ENCODE measurements at places on chromosomes 3 and 15.

DNA sequence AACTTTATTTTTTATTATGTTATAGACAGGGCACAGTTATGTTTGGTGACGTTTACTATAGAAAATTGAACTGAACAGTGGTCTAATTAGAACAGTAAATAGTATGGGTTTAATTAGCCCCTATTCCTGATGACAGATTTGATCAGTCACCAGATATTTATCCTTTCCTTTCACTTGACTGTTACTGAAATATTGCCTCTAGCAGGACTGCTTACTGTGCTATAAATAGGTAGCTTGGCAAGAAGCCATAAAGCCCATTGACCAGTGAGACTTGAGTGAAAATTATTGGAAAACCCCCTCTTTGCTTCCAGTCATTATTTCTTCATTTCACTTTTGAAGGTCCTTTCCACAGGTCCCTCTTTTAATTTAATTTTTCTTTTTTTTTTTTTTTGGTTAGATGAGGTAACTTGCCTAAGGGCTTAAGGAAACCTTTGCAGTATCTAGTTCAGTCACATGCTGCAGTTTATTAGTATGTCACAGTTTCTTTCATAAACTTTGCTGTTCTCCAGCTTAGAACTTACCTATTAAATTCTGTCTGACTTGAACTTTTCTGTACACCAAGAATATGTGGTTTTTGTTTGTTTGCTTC is 115.6 kb downstream of the ADAMTSL3 start:
- DNase-seq, result no peak

DNA sequence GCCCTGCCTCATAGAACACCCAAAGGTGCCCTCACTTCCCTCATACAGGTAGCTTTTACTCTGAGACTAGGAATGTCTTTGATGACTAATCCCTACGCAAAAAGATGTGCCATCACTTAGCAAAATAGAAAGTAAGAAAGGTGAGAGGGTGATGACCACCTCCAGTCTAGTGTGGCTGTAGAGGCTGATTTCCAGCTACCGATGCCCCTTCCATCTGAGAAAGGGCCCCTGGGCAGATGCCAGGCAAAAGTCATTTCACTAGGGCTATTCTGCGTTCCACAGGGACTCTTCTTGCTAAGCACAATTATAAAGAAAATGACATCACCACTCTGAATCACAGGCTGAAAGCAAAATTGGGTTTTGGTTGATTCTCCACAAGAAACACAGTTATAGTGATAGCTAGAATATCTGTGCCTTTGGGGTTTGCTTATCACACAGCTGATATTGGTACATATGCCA is 77.4 kb downstream of the RBPMS2 start:
- DNase-seq, result peak; percentile 26

DNA sequence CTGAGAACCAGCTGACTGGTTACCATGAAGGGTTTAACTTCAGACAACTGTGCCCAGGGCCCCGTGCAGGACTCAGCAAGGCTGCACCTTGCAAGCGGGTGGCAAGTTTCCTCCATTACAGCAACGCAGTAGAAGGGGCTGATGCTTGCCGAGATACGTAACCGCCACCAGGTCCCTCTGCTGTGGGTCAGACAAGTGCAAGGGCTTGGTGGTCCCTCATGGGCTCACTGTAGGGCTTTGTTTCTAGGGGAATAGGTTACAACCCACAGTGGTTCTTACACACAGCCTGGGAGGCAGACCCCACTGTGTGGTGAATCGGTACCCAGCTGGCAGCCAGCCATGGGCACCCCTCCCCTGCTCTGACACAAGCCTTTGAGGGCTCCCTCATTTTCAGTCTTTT is 15.5 kb upstream of the SNRPA1 start:
- DNase-seq, result no peak

DNA sequence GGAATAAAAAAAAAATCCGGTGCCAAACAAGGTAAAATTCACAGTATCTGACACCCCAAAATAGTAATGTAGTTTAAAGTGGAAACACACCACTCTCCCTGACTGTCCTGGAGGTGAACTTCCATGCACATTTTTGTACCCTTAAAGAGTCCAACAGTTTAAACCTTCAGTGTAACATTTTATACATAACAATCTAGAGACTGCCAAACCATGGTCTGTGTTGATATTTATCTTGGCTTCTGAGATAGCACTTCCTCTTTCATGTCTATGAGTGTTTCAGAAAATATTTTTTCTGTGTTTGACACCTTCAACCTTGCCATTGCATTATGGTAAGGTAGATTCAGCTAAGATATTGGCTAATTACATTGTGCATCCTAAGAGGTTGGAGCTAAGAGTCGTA is 13.9 kb downstream of the TMEM45A start:
- no peak for DNase-seq

DNA sequence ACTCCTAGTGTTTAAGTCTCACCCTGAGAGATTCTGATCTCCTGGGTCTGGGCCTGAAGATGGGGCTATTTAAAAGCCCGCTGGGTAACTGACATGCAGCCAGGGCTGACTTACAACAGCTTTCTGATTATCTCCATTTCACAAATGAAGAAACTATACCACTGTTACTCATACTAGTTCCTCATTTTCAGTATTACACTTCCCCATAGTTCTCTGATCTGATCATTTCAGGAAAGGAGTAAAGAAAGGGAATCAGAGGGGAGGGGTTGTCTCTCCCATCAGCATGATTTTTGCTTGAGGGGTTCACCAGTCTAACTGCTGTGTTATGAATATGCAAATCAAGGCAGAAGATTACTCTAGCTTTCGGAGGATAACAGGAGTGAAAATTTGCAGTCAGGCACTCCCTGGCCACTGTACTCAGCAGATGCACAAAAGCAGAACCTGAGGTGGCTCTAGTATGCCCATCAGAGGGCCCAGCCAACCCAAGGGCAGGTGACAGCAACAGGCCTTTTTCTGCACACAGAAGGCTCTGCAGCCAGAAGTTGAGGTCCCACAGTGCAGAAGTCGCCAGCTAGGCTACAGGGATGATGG is 59.4 kb downstream of the DAPK2 start:
- DNase-seq, result no peak

GRCh38 chr3:19213603-19214220 is 65.4 kb downstream of the KCNH8 start:
- DNase-seq, result no peak

DNA sequence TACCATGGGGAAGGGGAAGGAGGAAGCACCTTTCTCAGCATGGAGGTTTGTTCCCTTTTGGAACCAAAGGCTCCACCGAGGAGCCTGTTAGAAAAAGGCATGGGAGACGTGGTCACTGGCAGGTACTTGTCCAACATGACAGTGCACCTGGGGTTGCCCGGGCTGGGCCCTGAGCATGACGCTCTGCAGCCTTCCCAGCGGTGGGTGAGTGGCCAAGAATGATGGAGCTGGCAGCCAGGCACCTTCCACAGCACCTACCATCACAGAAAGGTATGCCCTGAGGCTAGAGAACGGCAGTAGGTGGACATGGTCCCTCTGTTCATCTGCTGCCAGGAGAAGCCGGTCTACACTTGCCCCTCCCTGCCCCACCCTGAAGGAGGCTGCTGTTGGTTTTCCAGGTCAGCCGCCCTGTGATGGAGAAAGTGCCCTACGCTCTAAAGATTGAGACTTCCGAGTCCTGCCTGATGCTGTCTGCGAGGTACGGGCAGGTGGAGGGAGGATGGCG is 29.0 kb upstream of the NR2C2 start:
- DNase-seq, result no peak

DNA sequence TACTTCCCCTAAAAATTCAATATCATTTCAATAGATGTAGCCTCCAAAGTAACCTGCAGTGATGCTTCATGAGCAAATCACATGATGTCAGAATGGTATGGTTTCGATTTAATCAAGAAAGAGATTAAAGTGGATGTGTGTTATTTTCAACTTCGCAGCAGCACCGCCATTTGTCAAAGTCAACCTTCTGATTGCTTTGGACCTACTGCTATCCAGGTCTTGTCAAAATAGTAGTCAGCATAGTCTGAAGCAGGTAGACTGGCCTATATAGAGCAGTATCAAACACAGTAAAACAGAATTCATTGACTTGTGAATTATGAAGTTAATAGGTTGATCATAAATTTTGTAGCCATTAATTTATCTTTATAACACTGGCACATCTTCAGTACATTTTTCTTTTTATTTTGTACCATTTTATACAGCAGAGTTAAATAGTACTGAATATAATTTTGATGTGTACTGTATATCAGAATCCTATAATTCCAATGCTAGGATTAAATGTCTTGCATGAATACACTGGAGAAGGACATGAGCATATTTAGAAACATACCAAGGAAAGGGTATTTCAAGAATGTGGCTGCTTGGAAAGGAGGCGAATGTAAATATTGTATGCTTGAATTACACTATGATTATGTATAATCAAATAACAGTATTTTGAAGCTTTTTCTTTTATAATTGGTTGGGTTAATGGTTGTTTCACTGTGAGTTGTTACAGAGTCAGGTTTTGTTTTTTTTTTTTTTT is 79.6 kb downstream of the CDIN1 start:
- no peak for DNase-seq

DNA sequence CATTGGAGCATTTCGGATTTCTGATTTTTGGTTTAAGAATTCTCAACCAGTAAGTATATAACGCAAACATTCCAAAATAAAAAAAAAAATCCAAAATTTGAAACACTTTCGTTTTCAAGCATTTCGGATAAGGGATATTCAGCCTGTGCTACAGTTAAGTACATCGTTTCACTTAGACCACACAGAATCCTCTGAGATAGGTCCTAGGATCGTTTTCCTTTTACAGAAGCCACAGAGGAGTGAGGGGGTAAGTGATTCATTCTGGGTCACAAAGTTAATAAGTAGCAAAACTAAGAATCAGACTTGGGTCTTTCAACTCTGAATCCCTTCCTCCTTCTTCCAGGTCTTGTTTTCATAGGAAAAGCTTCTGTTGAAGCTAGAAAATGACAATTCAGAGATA is 249.3 kb downstream of the BBX start:
- no peak for DNase-seq

GRCh38 chr3:124530916-124531315 is 199.3 kb upstream of the UMPS start:
- DNase-seq, result no peak

GRCh38 chr3:192726385-192726784 is 956 bp downstream of the FGF12 start:
- no peak for DNase-seq

DNA sequence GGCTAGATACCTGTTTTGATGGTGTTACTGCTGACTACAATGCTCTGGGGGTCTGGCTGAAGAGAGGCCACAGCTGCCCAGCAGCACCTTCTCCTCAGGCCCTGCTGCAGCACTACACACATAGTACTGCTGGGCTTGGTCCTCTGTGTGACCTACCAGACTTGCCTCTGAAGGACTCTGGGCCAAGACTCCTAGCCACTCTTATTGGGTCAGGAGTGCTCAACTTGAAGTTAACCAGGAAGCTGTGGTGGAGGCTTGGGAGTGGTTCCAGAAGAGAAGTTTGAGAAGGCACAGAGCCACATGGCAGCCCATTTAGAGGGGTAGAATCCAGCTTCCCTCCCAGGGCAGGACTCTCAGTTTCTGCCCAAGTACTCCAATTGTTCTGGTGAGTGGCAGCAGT is 16.6 kb downstream of the ELP6 start:
- no peak for DNase-seq

DNA sequence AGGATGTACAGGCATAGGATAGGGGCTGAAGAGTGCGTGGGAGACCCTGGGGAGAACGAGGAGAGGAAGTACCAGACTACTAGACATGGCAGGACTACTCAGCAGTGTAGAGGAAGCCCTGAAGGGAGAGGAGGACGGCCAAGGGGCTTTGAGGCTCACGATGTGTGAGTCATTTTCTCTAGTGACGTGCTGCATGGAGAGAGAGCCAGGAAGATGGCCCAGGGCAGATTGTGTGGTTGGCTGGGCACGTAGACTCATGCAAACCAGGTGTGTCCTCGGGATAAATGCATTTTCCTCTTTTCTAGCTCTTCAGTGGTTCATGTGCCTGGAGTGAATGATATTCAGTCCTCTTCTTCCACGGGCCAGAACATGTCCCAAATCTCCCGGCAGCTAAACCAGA is 115.0 kb upstream of the ABHD17C start:
- no peak for DNase-seq

- DNase-seq, result no peak
Measured at GRCh38 chr15:33328106-33328505, 17.3 kb downstream of the RYR3 start.

DNA sequence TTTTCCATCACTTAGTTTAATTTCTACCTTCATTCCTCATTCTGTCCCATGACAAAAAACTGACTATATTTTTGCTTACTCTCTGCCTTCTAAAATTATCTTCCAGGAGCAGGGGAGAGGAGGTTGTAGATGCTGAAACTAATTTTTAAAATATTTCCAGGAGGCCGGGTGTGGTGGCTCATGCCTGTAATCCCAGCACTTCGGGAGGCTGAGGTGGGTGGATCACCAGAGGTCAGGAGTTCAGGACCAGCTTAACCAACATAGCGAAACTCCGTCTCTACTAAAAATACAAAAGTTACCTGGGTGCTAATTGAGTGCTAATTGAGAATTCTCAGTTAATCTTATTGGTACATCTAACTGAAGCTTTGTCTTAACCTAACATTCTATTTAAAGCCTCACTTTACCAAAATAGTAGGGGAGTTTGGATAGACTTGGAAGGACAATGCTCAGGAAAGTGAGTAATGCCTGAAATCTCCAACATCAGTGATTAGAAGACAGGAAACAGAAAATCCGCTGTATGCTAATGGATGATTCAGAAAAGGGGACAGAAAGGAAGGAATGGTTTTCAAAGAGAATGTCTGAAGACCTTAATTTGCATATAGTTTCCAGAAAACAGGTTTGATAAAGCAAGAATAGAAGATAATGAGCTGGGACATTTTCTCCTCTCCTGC is 336.1 kb downstream of the GBE1 start:
- no peak for DNase-seq

GRCh38 chr15:83688201-83688600 is 34.3 kb downstream of the ADAMTSL3 start:
- DNase-seq, result no peak

DNA sequence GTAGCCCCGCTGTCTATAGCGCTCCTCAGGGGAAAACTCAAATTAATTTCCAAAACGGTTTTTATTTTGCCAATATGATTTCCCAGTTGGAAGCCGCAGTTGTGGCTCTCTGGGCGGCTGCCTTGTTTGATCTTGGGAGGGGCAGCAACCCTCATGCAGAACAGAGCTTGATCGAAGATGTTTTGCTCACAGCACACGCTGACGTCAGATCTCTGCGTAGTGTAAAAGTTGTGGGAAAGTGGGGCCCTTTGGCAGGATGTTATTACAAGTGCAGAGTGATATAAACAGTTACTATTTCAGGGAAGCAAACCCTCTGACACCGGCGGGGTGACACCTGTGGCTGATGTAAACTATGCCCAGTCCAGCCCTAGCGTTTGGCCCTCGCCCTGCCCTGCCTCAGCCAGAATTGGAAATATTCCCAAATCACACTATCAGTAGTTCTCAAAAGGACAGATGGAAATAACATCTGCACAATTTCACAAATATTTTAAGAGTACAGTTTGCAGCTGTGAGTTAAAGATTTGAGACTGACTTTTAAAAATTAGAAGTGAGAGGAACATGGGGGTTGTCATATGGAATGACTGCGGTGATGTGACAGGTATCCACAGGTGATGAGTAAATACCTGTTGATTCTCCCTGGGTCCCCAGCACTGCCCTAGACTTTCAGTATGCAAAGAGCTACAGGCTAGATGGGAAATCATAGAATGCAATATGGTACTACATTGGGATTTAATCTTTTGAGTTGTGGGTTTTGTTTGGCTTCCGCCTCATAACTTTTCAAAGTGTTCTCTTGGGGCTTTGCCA is 1.7 kb downstream of the SYNM start:
- peak; percentile 22 for DNase-seq

- DNase-seq, result no peak
Measured at GRCh38 chr15:78810362-78811123, 721 bp downstream of the ADAMTS7 start.

GRCh38 chr3:20772869-20773268 is 586.9 kb upstream of the SGO1 start:
- DNase-seq, result no peak

GRCh38 chr3:195613468-195614069 is 29.8 kb upstream of the APOD start:
- no peak for DNase-seq
